ENCODE measurements at places on chromosomes 2 and 18. TPM values are rescaled to one million over a fixed set of nuclear protein-coding genes. Genes with fewer than 3 reads are reported as not detected.

Gene TMEFF2
- 1.3 TPM for total RNA-seq

Gene LDLRAD4
- total RNA-seq: 159 TPM

Gene CD8B2
- total RNA-seq: not detected

Gene SERPINB5
- not detected for total RNA-seq

Gene HOXD13
- not detected for total RNA-seq

DNA sequence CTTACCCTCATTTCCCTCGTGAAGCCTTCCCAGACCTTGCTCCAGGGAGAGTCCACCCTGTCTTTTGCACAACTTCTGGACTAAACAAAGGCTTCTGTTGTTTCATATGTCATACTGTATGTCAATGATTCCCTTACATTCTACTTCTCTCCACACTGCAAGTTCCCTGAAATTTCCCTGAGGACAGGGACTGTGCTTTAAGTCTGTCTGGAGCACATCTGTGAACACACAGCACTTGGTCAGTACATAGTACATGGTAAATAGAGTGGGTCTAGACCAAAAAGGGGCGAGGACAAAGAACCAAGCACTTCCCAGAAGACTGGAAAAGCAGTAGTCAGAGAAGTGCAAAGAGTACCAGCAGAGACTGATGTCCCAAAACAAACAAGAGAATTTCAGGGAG is 23.7 kb upstream of the IMPA2 start:
- DNase-seq: no peak

Gene NCK2
- total RNA-seq: 29.9 TPM

Gene NCKAP5
- 7.8 TPM for total RNA-seq

Data from right cardiac atrium (tissue), 5 donors.